ENCODE measurements at places on chromosomes 5 and 9.

DNA sequence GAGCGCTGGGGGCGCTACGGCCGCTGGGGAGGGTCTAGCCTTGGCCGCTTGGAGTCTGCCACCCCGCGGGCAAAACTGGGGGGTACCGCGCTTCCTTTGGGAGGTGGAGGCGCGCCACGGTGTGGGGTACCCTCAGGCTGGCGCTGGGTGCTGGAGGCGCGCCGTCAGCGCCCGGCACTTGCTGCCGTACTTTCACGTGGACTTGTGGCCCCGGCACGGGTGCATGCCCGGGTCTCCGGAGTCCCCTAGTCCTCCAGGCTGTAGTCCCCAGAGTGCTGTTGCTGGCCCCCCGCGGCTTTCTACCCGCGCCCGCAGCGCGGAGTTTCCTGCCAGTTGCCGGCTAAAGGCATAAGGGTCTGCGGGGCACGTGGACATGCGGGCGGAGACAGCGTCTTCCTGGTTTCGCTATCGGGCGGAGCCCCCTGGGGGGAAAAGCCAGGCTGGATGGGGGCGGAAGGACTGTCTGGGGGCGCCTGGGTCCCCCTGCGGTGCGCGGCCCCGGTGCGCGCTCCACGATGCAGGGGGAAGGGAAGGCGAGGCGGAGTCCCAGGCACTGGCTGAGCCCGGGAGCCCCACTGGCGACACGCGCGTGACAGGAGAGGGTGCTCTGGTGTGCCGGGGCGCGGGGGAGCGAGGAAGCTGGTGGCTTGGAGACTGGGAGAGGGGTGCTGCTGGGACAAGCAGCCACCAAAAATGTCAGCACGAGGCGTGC lies 666 bp downstream of the PPARGC1B start:
- peak; percentile 59 for DNase-seq

DNA sequence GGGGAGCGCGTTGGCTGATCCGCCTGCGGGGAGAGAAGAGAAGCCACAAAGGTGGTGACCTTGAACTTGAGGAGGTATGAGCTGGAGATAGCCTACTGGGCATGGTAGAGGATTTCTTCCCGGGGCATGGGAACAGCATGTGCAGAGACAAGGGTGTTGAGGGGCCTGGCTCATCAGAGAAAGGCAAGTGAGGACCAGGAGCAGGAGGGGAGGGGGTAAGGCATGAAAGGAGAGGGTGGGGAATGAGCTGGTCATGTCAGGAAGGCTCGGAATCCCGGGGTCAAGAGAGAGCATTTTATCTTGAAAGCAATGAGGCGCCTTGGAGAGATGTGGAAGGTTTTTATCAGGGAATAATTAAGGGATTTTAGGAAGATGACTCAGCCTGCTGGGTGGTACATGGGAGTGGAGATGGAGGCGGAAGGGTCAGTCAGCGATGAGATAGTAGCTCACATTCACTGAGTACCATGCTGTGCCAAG lies 121.1 kb downstream of the LHX2 start:
- DNase-seq, result peak; percentile 97

- no peak for DNase-seq
Measured at GRCh38 chr5:111043712-111044506, 27.6 kb upstream of the TSLP start.

DNA sequence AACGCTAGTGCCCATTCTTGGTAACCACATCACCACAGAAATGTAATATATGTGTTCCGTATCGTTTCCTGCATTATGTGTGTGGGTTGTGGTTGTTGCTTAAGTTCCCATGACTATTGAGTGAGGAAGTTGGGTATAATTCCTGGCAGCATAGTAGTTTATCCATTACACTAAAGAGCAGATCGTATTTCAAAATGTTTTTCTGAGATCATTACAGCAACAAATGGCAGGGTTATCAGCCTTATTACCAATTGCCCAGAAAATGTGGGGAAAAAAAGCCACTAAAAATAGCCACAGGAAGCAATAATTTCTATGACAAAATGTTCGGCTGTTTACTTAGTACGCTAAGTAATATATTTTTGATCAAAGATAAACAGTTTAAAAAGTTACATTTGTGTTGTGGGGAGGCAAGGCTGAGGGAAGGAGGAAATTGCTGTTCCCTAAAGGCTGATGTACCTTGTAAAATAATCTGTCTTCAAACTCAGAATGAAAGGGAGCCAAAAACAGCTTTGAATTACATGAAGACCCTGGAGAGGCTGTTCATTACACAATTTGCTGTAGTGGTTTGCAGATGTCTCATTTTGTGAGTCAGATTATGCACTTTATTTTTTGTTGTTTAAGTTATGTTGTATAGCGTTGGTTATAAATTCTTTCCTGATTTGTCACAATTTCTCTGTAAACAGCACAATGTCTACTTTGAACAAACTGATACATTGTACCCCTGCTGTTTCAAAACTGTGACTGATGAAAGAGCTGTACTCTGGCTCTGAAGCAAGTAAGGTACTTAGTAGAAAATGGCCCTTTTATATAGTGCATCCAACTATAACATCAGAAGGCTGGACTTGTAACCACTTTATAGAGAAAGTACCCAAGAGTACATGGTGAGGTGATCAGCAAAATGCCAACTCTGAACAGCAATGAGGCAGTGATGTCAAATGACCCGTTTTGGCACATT lies 1028.5 kb downstream of the NR2F1-AS1 start:
- peak; percentile 85 for DNase-seq

- DNase-seq, result peak; percentile 65
Measured at GRCh38 chr5:139600336-139600949, 39.3 kb downstream of the UBE2D2 start.

GRCh38 chr5:14270209-14270702 lies 127.1 kb downstream of the TRIO start:
- DNase-seq, result peak; percentile 57

DNA sequence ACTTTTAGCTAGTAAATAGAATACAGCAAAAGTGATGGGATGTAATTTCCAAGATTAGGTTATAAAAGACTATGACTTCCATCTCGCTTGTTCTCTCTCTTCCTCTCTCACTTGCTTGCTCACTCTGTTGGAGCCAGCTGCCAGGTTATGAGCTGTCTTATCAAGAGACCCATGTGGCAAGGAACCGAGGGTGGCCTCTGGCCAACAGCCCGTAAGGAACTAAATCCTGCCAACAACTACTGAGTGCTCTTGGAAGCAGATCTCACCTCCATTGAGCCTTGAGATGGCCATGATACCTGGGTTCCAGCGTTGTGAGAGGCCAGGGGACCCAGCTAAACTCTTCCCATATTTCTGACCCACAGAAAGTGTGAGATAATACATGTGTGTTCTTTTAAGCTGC lies 636.1 kb downstream of the ACTL7B start:
- DNase-seq, result no peak

DNA sequence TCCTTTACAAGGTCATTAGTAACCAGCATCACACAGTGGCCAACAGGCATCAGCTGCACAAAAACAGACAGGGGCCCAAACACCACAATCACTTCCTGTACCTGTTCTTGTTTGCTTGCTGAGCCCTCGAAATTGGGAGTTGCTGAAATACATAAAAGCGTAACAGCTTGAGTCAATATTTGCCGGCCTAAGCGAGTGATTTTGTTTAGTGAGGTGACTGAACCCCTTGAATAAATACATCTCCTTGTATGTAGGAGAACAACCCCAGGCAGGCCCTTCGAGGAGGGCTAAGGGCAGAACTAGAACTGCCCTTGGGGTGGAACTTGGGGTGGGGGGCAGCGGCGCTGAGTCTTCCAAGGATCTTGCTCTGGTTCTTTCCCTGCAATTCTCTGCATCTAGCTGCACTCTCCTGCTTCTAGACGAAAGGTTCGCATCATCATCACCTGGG lies 502.5 kb downstream of the RASEF start:
- no peak for DNase-seq

GRCh38 chr5:159449925-159450324 lies 119.6 kb upstream of the IL12B start:
- peak; percentile 80 for DNase-seq

GRCh38 chr5:90386099-90386710 lies 23.4 kb downstream of the CETN3 start:
- DNase-seq, result no peak

DNA sequence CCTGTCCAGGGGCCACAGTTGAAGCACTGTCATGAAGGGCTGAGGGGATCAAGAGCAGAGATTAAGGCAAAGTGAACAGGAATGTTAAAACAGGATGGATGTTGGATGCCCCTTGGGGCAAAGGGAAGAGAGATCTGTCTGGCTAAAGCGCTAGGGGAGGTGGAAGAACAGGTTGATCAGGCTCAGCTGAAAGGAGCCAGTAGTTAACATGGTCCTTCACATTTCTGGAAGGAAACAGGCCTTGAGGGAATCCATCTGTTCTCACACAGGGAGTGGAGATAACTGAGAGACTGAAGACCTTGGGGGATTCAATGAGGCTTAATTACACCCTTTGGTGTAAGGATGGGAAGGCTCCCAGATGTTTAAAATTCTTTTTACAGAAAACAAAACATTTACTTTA lies 5.8 kb downstream of the HAPLN1 start:
- DNase-seq, result no peak

GRCh38 chr9:131290036-131290766 lies 678 bp downstream of the PLPP7 start:
- no peak for DNase-seq

DNA sequence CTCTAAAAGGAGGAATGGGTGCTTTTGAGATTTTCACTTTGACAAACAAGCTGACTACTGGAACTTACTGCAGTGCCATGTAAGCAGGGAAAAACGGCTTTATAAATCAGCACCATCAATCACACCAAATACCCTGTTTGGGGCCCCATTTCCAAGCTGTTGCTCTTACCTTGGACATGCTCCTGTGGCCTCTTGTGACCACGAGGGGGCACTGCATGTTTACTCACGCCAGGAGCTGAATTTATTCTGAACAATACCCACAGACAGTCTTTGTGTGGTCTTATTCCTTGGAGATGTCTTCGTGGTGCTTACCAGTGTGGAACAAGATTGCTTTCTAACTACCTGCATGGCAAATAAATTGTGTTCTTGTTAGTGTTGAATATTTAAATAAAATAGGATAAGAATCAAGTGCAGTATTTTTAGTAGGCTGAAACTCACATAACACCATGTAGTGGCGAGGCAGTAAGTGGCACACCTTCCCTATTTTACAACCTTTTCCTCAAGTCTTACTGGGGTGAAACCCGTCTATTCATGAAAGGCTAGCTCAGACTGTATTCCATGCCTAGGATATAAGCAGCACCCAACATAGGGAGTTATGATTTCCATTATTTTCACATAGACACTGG lies 155.5 kb upstream of the NMUR2 start:
- DNase-seq, result no peak

DNA sequence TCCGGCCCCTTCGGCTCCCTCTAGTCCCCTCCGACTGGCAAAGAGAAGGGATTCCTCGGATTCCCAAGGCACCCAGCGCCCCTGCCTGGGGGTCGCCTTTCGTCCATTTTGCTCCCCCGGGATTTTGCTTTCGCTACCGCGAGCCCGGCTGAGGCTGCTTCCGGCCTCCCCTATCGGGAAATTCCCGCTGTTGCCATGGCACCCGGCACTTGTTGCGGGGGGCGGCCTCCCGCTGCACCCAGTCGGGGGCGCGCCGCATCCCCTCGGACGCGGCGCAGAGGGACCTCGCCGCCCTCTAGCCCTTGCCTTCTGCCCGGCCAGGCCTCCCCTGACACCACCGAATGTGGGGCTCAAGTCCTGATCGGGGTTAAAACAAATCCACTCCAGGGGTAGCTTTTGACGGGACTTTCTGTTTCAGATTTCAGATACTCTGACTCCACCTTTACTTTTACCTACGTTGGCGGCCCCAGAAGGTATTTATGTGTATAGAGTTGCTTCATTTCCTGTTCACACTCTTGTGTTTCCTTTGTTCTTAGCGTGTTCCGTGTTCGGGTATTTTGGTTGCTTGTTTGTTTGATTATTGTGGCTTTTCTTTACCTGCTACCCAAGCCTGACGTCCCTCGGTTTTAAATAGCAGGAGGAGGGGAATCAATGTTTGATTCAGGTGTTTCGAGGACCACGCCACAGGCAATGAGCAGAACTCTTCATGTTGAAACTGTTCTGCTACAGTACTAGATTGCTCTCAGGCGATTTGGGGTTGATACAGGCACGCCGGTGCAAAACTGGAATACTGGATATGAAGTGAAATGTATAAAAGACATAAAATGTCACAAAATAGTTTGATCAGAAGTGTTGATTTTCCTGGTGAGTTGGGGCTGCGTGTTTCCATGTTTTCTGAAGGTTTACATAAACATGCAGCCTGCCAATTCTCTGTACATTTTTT lies 1.5 kb downstream of the PARP8 start:
- peak; percentile 71 for DNase-seq

GRCh38 chr5:82275216-82275664 lies 2.9 kb downstream of the RPS23 start:
- no peak for DNase-seq

- DNase-seq, result no peak
Measured at GRCh38 chr9:105046907-105047741, 119.2 kb upstream of the ABCA1 start.

DNA sequence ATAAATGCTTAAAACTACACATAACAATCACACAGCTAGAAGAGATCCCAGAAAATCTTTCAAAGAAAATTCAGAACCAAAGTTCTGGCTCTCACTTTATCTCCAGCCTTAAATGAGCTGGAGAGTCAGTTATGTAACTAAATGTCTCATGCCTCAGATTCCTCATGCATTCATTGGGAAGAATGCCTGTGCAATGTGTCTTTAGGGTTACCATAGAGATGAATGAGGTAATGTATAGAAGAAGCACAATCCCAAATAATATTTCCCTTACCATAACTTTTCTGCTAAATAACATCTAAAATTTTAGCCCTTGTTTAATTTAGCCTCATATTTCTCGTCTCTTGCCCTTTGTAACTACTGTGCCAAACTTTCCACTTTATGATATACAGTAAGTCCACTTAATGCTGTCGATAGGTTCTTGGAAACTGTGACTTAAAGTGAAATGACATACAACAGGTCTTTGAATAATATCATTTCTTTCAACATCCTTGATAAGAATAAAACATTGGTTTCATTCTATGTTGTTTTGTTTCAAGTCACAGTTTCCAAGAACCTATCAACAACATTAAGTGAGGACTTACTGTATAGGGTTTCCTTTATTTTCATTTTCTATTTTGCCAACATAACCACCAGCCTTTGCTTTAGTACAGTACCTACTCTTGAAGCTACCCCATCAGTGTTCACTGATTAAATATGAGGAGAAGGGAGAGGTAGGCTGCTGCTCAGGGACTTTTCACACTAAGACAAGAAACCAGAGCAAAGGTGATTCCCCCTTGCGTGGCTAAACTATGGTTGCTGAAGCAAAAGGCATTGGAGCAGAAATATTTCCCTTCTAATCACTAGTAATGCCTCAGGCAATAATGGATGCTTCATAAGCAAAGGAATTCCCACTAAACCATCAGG lies 295.7 kb upstream of the PTGER4 start:
- DNase-seq, result peak; percentile 89

All from NCI-H226 (cell line).